ENCODE measurements at places on chromosomes 2 and 18.

- DNase-seq = no peak
These were observed 26.9 kb downstream of the MBP start for GRCh38 chr18:77105680-77106079.

DNA sequence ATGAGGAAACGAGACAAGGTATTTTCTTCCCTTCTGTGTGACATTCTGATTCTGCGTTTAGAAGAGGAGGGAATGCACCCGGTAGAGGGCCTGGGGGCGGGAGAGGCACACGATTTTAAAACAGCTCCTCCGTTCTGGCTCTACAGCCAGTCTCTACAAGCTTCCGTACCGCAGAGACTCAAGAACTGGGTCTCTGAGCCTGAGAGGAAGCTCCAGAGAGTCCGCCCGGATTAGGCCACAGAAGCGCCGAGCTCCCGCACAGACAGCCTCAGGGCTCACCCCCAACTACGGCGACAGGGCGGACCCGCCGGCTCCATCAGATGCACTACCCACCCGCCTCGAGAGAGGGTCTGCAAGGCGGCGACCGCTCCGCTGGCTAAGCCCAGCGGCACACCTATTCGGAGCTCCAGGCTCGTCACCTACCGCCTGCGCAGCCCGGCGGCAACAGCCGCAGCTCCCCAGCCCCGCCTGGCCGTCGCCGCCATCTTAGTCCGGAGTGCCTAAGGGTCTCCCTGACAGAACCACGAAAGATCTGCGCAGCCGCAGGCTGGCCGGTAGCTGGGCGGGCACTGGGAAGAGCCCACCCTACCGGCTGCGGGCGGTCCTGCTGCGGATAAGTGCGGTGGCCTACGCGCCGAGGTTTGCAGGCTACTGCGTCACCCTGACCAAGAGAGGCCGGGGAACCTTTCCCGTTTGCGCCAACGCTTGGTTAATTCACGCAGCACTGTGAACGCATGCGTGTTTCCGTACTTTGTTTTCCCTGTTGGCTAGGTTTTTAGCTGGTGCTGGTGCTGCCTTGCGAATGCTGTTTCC, at the start of gene NFU1:
Gene NFU1, minus strand, starts transcription at position 498 of the 813 bp plus-strand sequence. Its CDS starts 13 bp downstream, at position 485.
- DNase-seq = peak; percentile 90

- DNase-seq = peak; percentile 95
These were observed at the start of gene CCDC150 for GRCh38 chr2:196639180-196640030. Gene CCDC150 (plus strand): TSS chr2:196639715. CDS start chr2:196639767, 52 bp downstream.

GRCh38 chr2:23903034-23903433, 23.9 kb downstream of the ATAD2B start:
- no peak for DNase-seq

GRCh38 chr2:17540813-17541530, 476 bp downstream of the VSNL1 start:
- DNase-seq = no peak

- no peak for DNase-seq
These were observed 741.0 kb downstream of the PLCL1 start for GRCh38 chr2:198545411-198545810.

DNA sequence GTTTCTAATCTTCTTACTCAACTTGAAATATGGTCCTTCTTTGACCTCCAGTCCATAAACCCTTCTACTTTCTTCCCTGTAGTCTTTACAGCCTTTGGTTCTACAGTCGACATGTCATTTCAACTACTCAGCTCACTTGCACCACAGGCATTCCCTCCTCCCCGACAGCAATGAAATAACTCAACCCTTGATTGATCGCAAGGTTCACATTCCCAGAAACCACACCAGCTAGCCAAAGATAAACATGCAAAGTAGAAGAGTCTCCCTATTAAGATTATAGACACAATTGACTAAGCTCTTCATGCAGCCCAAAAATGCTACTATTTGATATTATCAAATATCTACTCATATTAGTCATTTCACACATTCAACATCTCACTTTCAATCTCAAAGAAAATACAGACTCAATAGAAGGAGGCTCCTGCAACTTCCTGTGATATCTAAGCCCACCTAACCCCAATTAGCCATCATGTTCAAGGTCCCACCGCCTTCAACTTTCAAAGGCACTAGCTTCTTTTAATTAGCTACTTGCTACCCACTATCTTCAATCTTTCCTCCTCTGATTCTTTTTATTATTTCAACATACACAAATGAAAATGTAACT, 50.8 kb downstream of the RTTN start:
- no peak for DNase-seq

All from CD4-positive, alpha-beta T cell treated with Interleukin-21 for 1 hour (primary cell).